ENCODE measurements at places on chromosomes 5 and 9.

GRCh38 chr5:31688515-31689092 lies 49.7 kb downstream of the PDZD2 start:
- no peak for DNase-seq

- DNase-seq = peak; percentile 49
Observed at GRCh38 chr9:133238851-133239532, 29.9 kb upstream of the OBP2B start.

DNA sequence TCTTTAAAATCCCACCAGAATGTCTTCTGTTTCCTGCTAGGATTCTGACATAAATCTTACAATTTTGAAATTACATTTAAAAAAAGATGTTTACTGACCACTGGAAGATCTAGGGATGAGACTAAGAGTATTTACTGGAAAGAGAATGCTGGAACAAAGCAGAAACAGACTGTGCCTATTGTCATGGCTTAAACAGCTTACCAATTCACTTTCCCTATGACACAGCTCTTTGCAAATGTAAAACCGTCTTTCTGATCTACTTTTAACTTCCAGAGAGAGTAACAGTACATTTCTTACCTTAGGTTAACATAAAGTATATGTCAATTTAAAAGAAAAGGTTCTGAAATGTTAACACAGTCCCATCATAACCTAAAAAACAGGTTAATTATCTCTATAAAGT lies 10.7 kb downstream of the GIN1 start:
- no peak for DNase-seq

DNA sequence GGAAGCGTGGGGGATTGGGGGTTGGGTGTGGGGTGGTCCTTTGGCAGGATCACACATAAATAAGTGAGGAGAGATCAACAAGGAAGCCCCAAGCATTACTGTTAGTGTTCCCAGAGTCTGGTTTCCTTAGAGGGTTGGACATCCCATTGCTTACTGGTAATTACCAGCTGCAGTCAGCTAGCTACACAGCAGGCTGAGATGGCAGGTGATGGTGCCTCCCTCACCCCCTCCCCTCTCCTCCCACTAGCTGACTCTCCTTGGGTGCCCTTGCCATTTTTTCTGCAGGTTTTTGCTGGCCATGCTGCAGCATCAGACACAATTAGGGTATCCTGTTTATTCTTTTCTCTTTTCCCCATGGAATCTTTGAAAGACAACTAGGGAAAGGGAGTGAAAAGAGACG lies 107.5 kb upstream of the TLR4 start:
- no peak for DNase-seq

DNA sequence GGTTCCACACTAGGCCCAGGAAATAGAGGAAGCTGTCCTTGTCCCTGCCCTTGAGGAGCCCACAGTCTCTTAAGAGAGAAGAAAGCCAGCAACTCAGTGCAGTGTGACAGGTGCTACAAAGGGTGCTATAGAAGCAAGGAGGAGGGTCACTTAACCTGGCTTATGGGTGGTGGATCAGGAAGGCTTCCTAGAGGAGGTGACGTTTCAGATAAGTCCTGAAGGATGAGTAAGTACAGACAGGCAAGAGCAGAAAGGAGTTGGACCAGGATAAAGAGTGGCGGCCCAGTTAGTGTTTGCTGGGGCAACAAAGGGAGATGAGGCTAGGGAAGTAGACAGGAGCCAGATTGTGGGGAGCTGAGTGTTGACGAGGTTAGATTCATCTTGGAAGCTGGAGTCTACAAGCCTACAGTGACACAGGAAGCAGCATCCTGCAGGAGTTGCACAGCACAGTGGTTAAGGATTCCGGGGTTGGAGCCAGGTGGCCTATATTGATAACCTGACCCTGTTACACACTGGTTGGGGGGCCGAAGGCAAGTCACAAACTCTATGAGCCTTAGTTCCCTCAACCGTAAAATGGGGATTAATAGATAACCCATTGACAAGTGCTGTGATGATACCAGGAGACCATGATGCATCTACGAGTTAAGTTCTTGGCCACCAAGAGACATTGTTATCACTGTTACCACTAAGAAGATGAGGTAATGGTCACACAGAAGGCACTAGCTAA lies 5.4 kb upstream of the LHX6 start:
- no peak for DNase-seq

GRCh38 chr5:178346607-178347334 lies 114.2 kb upstream of the PHYKPL start:
- DNase-seq = no peak

DNA sequence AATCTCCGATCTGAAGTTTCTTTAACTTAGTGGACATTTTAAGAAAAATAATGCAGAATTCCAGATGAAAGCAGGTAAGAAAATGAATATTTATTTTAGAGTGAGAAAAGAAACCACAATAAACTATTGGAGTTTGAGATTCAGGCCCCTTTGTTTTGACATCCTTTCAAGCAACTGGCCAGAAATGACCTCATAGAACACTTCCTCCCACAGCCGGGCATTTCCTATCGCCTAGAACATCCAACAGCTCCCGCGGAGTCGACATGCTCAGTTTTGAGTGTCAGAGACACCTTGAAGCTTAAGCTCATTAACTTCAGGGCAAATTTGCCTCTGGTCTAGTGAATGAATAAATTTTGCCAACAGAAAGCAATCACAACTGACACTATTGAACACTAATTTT lies 369.2 kb downstream of the TLE4 start:
- no peak for DNase-seq

DNA sequence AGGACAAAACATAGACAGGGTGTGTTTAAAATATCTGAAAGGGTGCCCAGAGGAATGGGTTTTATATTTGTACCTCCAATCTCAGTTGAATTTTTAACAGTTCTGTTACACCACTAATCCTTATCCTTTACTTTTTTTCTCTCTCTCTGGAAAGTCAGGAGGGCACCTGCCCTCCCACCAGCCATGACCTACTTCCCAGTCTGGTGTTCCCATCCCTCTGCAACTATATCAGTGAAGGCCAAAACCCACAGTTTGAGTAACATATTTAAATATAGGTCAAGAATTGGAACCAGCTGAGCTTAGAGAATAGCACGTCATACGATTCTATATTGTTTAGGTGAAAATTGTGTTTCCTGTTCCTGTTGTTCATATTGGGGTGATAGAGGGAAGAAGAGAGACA lies 229.8 kb downstream of the NTRK2 start:
- DNase-seq = no peak

All from stimulated activated CD8-positive, alpha-beta memory T cell treated with anti-CD3 and anti-CD28 coated beads, Interleukin-4, amount 100 ng/mL, for 24 hours (primary cell).